Stimulated activated CD8-positive, alpha-beta memory T cell treated with anti-CD3 and anti-CD28 coated beads, Interleukin-7, amount 100 ng/mL, for 1 hour (primary cell): ENCODE measurements at places on chromosomes 5 and 9.

DNA sequence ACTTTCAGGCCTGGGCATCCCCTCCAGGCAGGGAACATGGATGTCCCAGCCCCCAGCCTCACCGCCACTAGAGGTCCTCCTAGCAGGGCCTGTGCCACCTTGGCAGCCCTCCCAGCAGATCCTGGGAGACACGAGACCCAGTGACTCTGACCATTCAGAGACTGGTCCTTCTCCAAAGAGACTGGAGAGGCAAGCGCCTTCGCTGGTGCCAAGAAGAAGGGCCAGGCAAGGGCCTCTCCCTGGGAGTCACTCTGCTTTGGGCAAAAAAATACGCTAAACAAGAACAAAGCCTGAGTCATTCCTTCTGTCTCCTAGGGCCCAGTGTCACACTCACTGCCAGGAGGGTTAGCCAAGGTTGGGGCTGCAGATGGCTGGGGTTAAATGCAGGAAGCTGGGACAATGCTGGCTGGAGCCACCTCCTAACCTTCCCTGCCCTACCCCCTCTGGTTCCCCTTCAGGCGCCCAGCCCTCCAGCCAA, 35.3 kb upstream of the SMIM23 start:
- DNase-seq, result no peak

DNA sequence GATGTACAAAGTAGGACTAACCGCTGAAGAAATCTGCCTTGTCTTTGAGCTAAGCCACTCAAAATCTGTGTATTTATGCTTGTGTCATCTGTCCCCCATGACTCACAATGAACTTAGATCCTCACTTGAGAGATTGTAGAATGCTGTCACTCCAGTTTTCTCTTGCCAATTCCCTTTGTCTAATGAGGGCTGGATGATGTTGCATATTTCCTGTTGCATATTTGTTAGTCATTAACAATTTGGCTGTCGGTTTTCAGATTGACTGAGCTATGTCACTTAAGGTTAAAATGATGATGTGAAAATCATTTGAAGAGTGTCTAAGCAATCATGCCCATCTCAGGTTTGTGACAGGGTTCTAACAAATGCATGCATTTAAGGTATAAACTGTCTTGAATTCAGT, 481.7 kb downstream of the CDH10 start:
- DNase-seq, result no peak

GRCh38 chr5:76943006-76943405, 9.8 kb upstream of the CRHBP start:
- DNase-seq, result no peak

DNA sequence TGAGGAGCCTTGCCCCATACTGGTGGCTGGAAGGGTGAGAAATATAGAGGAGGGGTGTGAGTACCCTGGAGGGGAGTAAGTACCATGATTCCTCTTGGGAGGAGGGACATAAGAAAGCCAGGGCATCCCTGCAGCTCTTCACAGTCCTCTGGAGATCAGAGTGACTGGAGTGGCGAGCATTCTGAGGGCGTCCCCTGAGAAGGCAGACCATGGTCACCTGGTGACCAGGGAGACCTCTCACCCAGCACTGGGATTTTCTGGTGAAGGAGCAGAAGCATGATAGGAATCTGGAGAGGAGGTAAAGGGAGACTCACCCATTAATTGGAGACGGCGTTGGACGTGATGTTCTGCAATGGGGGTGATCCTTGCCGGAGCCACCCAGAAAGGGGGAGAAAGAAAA, 27.7 kb upstream of the GPX3 start:
- no peak for DNase-seq

DNA sequence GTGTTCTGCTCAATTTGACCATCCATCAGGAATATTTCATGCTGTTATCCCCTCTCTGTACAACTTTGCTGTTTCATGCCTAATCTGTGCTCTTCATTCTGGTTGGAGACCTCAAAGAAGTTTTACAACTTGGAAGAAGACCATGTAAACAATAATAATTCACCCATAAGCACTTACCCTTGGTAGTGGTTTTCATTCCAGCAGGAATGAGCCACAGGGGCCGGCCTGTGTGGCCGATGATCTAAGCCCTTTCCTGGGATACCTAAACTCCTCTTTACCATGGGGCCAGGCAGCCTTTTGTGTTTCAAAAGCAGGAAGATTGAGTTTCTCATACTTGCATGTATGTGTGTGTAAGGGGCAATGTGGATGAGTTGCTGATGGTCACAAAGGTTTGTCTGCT, 165.0 kb downstream of the FGF1 start:
- no peak for DNase-seq

- no peak for DNase-seq
Measured at GRCh38 chr9:15670246-15670645, 117.4 kb downstream of the CCDC171 start.

GRCh38 chr9:83596899-83597504, 25.9 kb upstream of the IDNK start:
- DNase-seq, result no peak

DNA sequence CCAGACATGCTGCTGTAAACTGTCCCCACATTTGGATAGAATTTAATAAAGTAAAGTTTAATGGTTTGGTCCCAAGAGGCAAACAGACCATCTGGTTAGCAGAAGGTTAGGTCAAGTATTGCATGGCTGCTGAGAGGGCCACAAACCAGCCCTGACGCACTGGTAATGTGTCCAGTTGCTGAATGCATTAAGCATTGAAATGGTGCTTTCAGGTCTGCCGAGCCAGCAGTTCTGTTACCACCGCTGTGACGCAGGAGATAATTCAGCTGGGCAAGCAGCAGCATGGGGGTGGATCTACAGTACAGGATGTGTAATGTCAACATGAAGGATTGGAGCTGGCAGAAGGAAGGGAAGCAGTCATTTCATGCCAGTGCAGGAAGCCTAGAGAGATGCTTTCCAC, 16.0 kb downstream of the ZNF462 start:
- no peak for DNase-seq

DNA sequence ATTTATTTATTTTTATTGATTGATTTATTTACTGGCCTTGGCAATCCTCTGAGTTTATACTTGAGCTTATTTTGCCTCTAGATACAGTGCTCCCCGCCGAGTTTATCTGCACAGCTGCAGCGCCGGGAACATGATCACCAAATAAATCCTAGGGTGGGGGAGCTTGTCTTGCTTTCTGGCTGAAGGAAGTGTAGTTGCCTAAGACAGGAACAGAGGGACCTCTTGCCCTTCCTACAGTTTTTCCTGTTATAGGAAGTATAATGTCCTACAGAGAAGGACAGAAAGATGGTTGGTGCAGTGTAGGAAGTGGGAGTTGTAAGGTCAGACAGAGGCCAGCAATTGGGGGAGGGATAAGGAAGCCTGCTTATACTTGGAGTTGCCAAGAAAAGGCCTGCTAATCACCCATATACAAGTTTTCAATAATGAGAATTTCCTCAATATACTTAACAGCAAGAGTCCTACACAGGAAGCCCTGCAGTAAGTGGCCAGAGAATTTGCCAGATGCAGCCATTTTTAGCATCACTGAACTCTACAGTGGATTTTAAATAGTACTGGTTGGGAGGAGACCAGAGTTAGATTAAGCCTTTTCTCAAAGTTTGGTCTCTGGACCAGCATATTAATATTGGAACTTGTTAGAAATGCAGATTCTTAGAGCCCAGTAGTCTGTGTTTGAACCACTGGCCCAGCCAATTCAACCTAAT, 7.7 kb downstream of the AOPEP start:
- DNase-seq, result no peak

- no peak for DNase-seq
Measured at GRCh38 chr9:85155352-85155751, 485.8 kb downstream of the NTRK2 start.

DNA sequence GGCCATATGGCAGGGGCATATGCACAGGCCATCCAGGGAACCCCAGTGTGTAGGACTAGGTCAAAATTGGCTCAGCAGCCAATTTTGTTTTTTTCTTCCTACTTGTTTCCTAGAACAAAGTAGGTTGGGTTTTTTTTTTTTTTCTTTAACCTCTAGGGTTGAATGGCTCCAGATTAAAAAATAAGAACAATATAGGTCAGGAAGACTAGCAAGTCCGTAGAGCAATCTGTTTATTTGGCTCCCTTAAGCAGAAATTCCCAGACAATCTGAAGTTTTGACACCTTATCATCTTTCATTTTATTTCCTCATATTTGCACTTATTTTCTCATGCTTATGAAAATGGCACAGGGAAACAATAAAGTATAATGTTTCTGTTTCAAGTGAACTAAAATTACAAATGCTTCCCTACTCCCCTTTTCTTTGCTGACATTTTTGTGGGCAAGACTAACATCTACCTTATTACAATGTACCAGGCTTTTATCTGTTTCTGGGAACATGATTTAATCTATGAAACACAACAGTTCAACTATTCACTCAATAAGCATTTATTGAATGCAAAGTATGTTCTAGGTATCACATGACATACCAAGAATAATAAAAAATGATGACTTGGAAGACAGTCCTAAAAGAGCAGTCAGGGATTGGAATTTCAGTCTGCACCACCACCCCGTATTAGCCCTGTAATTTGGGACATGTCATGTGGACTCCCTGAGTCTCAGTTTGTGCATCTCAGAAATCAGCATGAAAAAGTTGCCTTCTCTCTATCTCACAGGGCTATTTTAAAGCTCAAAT, 30.5 kb downstream of the TLR4 start:
- DNase-seq, result no peak

- no peak for DNase-seq
Measured at GRCh38 chr5:88889189-88890069, 6.4 kb upstream of the MEF2C start.

DNA sequence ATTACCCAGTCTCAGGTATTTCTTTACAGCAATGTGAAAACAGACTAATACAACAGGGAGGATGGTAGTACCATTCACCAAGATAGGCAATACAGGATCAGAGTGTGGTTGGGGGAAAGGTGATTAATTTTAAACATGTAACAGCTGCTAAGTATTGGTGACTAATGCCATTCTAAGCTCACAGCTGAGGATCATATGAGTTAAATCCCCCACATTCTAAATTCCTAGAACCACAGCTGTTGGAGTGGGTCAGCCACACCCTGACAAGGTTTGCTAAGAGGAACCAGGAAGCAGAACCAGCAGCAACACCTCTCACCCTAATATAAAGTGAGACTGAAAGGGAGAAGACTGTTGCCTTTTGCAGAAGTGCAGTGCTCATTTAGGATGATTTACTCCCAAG, 24.8 kb downstream of the HSPB3 start:
- no peak for DNase-seq

DNA sequence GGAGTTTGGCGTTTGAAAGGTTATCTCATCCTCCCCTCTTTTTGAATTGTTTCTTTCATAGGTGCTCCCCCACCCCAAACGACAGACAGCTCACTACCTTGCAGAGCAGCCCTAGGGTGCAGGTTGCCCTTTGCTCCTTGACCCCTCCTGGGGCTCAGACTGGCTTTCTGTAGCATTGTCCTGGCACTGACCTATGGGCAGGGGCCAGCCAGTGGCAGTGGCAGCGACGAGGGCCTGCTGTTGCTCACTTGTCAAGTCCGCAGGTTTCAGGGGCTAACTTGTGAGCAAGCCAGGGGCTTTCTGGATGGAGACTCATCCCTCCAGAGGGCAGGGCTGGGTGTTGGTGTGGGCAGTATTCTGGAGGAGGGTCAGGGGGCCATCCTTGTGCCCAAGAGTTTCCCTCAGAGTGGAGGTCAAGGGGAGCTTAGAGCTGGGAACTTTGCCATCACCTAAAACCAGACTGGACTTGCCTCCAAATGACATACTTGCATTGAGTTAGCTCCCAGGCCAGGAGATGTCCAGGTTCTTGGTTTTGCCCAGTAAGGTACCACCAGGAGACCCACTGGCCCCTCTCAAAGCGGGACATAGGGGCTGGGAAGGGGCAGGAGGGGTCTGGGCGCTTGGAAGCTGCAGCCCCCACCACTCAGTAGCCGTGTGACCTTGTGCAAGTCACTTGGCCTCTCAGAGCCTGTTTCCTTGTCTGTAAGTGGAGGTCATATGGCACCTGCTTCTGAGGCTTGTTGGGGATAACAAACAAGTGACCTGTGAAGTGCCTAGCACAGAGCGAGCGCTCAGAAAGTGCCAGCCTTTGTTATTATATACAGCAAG, 53.5 kb upstream of the CDKN2AIPNL start:
- no peak for DNase-seq

GRCh38 chr5:18314192-18314778, 680.0 kb downstream of the TAF11L14 start:
- no peak for DNase-seq
